AG08396 (cell line): ENCODE measurements at places on chromosomes 6 and 20.

GRCh38 chr6:165968408-165968807 is 199.2 kb downstream of the TBXT start:
- DNase-seq: no peak

- peak; percentile 80 for DNase-seq
These were observed 44.9 kb upstream of the ID1 start for GRCh38 chr20:31560094-31560745.

- DNase-seq: no peak
These were observed 33.3 kb downstream of the PRR18 start for GRCh38 chr6:166274739-166275370.

DNA sequence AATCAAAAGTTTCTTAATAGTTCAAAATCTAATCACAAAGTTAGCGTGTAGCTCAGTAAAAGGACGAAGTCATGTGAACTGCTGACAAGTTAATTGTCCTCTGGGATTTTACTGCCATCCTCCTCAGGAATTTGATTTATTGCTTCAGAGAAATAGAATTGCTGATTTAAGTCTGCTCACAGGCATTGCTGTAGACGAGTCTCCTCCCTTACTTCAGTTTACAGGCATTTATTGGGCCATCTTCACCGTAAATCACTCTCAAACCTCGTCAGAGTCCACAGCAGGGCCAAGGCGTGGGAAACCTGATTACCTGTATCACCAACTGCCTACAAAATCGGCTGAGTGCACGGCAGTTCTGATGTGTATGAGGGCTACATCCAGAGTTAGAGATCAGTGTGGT is 119.1 kb upstream of the PDE10A start:
- DNase-seq: no peak

GRCh38 chr6:37851997-37852524 is 32.5 kb downstream of the ZFAND3 start:
- no peak for DNase-seq

GRCh38 chr6:82283771-82284410 is 36.3 kb upstream of the IBTK start:
- no peak for DNase-seq

DNA sequence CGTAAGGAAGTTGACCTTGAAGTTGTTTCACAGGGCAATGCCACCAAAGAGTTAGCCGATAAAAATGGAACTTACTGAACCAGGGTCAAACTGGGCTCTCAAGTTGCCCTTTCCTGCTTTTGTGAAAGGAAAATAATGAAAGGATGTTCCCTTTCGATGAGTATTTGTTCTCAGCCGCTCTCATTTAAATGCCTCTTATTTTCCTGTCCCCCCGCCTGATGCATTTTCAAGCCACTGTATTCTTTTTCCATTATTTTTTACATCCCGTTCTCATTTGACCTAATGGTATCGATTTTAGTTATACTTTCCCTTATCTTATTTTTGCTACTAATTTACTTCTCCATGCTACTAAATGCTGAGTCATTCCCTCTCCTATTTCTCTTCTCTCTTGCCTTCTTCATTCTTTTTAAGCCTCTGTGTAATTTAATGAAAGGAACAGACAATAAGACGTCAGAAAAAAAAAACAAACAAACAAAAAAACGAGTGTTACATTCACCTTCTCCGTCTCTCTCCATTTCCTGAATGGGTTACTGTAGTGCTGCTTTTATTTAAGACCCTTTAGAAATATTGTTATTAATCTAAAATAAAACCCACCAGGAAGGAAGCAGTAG is 655 bp upstream of the NDUFAF4 start:
- no peak for DNase-seq

DNA sequence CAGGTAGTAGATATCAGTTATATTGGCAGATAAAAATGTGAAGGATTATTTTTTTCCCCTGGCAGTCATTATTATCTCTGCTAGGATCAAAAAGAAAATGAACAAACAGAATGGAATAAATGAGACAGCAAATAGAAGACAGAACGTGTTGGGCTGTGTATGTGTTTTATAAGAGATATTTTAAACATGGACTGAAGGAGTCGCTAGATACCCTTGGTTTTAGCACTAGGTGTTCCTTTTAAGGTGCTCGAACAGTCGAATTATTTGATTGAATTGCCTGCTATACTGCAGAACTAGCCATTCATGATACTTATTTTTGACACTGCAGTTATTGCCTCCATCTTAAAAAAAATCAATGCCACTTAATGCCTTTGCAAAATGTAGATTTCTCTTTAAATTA is 3.7 kb downstream of the GRIK2 start:
- DNase-seq: no peak

GRCh38 chr6:1777921-1778685 is 168.4 kb downstream of the FOXC1 start:
- DNase-seq: no peak

DNA sequence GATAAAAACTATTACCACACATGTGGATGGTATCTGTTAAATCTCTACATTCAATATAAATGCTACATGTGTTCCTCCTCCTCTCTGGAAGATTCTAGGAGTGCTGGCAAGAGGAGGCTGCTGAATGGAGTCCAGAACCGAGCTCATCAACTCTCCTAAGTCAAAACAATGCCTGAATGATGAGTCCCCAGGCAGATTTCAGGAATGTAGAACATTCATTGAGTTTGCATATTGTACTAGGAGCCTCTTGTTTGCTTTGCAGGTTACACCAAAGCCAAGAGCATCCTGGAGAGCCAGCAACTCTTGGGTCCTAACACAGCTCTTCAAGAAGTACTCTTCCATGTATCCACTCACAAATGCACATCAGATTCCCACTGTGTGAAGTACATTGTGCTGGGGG is 117.6 kb upstream of the UST start:
- peak; percentile 15 for DNase-seq

DNA sequence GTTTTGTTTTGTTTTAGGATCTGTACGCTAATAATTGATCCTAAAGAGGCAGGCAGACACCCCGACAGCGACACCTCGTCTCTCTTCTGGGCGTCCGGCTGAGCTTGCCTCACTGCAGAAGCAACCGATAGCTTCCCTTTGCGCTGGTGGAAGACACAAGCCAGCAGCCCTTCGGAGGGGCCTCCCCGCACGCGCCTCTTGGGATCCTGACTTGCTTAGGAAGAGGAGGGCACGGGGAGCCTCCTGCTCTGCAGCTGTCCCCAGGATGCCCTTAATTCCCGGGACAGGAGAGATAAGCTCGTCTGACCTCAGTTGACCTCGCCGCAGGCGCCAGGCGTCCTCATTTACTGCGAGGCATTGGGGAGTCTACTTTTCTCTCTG is 94.0 kb downstream of the CD83 start:
- DNase-seq: peak; percentile 29

GRCh38 chr6:65999288-65999791 is 292.3 kb upstream of the EYS start:
- no peak for DNase-seq

DNA sequence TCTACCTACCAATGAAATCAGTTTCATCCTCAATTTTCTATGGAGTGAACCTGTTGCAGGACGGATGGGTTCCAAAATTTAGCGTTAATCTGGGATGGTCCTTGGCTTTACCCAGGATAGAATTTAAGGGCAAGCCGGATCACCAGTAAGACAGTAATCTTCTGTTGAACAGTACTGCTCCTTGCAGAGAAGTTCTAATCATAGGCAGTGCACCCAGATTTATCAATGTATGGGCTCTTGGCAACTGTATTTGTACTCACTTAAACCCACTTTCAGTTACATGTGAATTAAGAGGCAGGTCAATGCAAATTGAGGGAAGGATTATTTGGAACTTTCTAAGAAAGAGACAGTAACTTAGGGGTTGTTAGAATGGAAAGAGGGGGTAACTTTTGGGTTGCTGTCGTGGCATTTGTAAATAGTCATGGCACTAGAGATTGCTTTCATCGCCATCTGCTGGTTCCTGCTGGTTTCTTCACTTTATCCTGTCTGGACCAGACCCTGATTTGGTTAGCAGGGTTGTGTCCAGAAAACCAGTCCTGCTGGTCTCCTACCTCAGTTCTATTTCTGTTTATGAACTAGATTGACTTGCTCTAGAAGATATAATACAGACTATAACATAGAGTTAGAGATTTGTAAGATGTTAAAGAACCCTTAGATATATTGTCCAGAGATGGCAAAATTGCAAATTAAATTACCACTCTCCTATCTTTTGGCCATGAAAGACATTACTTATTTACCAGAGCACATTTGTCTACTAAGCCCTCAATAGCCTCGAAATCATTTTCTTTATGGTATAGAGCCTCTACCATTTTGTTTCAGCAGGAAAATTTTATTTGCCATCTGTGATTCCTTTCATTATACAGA is 646.3 kb downstream of the UTRN start:
- peak; percentile 21 for DNase-seq

GRCh38 chr20:63704749-63705117 is 3.0 kb downstream of the ARFRP1 start:
- DNase-seq: no peak

GRCh38 chr6:14132921-14133275 is 15.3 kb downstream of the CD83 start:
- no peak for DNase-seq

GRCh38 chr20:20490673-20491072 is 122.8 kb downstream of the INSM1 start:
- no peak for DNase-seq

DNA sequence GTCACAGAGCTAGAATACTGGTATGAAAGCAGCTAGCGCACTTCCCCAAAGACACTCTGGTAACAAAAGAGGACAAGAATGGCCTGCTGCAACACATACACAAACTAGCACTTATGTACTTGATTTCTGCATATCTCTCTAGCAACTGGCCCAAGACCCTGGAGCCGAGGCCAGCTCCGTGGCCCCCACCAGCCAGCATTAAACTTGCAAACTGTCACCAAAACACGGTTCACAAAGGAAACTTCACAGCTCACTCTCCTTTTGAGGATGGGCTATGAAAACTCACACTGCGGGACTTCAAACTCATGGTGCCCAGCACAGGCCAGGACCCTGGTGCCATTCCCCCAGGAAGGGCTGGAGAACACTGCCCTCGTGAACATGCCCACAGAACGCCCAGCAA is 115.9 kb upstream of the RPS6KA2 start:
- DNase-seq: no peak

GRCh38 chr6:114398481-114398880 is 55.7 kb upstream of the HS3ST5 start:
- DNase-seq: no peak

DNA sequence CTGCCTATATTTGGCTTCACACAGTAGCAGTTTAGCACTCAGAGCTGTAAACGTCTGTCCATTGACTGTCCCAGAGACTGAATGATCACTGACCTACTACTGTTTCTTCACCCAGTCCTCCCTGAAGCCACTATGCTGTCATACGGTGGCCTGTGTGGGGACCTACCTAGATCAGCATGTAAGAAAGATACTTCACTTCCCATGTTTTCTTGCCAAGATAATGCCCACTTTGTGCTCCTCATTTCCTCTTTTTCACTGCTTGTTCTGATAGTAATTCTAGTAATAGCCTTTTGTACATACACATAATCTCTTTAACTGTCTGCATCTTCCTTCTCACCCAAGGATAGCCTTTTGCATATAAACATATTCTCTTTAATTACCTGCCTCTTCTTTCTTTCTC is 109.9 kb upstream of the TIAM2 start:
- no peak for DNase-seq

DNA sequence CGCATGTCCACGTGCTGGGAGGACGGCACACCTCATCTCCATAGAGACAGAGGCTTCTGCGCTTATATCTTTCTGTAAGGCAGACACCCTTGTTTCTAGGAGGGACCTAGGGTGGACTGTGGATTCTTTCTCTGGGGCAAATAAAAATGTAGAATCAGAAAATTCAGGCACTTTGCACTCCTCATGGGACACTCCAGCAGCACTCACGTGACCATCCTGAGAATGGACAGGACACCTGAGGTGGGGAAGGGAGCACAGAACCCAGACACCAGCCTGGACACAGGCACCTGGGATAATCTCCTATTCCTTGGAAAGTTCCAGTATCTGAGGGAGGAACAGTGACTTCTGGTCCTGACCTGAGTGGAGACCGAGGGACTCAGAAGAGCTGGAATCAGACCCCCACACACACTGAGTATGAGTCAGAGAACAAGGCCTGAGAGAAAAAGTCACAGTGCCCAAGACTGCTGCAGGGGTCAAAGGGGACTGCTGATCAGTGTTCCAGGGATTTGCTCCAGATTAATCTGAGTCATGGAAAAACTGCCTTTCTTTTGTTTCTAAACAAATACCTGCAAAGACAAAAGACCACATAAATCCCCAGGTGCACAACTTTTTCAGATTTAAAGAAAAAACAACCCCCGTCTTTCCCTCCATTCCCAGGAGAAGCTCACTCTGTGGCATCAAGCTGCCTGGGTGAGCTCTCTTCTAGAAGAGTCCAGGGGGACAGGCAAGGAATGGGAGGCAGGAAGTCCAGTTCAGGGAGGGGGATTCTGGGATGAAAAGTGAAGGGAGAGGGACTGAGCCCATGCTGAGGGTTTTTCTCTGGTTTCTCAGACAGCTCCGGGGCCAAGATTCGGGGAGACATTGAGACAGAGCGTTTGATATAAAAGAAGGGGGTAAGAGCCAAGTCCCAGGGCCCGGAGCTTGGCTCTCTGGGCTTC is 35.6 kb upstream of the MICB start:
- no peak for DNase-seq

DNA sequence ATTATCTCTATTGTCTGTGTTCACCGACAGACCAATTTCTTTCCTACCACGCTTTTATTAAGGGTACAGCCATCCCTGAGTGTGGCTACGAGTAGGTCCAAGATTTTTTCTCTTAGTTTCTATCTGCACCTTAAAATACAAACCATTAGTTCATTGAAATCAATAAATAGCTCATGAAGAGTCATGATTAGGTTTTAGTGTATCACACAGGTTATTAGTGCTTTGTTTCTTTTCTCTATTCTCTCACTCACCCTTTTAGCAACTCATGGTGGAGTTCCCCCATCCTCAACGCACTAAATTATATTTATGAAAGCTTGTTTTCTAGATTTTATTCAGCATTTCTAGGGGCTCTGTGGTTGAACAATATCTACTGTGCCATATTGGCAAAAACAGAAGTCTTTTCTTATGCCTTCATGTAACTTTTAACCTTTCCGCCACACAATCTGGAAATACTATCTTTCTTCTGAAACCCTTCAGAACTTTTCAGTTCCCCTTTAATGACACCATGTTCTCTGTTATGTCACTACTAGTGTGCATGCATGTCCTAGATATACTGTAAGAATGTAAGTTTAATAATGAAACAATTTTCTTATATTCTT is 128.2 kb upstream of the LAMA2 start:
- DNase-seq: no peak

DNA sequence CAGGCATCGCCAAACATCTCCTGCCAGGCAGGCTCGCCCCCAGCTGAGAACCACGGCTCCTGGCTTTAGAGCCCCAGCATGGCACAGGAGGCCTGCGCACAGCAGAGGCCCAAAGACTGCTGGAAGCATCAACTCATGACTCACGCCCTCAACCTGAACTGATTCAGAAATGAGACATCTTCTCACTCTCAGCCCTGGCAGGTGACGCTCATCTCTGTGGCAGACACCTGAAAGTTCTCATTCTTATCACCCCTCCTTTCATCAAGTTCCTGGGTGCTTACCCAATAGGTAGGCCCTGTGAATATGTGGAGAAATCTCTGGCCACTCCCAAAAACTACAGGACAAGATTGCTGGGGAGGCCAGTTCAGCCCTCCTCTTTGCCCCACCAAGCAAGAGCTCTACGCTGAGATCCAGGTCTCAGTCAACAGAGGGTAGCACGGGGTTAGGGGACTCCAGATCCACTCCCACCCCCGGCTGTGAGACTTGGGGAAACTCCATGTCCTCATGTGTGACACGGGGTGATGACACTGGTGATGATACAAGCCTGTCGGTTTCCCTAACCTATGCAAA is 11.3 kb downstream of the NFATC2 start:
- no peak for DNase-seq
